Kidney glomerular epithelial cell (primary cell): ENCODE measurements at places on chromosomes 4 and X.

DNA sequence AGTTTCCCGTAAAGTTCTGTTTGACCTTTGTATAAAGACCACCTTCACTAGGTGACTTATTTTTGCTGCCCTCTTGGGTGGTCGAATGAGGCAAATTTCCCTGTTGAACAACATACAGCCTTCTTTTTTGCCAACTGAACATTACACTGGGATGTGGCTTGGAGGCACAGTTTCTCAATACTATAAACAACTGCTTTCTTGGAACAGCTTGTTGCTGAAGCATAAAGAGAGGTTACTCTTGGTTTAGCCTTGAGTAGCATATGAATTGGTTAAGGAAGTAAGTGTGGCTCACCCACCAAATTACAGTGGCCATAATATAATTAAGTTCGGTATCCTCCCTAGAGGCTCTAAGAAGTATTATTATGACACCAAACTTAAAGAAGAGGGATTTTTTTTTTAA, 40.0 kb downstream of the HHIP start:
- no peak for DNase-seq

GRCh38 chr4:182090186-182090585, 153.0 kb upstream of the TENM3 start:
- DNase-seq: no peak

DNA sequence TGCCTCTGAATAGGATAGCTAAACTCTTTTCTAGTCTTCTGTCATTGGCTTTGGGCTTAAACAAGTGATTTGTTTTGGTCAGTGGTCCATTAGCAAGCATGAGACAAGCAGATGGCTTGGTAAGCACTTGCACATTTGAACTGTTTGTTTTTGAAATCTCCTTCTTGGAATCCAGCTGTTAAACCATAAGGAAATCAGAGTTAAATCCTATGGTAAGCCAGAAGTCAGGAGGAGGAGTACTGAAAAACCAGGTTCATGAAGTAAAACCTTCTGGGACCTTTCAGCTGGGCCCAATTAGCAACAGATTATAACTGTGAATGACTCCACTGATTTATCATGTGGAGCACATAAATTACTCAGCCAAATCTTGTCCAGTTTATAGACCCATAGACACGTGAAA, 1042.5 kb upstream of the PABPC4L start:
- no peak for DNase-seq

DNA sequence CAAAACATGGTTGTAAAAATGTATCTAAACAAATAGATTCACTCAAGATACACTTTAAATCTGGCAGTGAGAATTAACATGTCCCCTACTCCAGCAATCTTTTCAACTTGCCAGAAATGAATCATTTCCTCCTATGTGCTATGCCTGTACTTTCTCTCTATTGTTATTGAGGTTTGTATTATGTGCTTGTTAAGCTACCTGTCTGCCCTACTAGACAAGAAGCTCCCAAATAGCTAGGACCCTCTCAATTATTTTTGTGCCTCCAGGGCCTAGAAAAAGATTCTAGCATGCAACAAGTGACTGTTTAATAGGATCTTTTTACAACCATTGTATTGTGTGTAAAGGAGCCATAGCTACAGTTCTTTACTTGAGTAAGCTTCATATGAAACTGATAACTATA, 3.5 kb upstream of the SAP30 start:
- DNase-seq: no peak

DNA sequence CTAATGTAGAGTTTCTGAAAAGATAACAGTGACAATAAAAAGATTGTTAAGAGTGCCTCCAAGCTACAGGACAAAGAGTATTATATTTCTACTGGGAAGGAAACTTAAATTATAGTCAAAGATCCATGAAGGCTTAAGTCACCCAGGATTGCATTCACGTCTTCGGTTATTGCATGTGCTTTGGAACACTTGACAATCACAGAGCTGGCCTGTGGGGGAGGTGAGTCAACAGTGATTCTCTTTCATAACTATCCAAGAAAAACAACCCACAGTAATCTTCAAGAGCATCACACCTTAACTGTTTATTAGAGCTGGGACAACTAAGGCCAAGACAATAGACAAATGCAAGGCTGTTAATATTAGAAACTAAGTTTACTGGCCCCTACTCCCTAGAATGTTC, 40.3 kb downstream of the PDGFC start:
- peak; percentile 87 for DNase-seq

DNA sequence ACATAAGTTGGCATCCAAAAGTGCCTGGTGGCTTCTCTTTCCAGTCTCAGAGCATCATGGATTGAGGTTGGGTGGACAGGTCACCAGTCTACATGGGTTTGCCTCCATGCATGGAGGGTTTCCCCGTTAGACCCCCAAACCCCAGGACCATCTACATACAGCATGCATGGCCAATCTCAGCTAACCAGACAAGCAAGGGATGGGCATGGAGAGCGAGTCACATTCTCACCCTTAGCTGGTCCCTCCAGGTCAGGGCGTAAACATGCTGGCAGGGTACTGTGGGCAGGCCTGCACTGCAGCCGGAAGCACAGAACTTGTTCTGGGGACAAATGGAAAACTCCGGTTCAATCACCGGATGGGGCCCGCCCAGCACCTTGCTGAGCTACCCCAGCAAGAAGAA, 37.3 kb downstream of the HCCS start:
- no peak for DNase-seq

- no peak for DNase-seq
These were observed 37.7 kb downstream of the PARM1 start for GRCh38 chr4:74970577-74970976.

DNA sequence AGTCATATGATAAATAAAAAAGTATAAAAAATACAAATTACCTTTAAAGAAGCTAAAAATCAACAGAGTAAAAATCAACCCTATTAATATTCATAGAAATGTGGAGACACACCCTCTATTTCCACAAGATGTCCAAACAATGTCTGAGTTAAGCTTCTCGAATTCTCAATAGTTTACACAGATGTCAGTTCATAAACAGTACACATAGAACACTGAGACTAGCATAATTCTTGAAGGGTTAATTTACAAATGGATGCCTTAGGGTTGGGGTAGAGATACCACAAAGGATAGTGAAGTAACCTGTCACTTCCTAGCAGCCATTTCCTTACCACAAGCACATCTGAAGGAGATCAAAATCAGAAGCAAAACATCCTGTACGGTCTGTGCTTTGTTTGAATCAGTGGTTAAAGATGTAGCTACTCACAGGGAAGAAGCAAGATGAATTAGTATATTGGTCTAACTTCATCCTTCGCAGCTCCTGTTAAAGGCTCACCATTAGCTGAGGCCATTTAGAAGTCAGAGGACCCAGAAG, 2393.9 kb downstream of the ARAP2 start:
- DNase-seq: no peak

DNA sequence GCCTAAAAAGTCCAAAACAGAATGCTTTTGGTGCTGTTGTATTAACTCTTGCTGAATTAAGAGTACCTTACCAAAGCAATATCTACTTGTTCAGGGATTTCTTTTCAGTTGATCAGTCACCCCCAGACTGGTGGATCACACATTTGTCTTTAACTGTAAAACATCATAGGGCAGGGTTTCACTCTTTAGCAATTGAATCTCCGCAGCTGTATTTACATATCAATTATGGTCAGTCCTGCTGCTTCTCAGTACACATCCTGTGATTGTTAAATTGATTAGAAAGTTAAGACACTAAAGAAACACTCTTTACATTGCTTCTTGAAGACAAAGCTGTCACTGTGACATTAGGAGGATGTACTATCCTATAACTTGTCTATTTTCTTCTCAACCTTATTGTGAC, 277.1 kb upstream of the ADGRL3 start:
- no peak for DNase-seq

DNA sequence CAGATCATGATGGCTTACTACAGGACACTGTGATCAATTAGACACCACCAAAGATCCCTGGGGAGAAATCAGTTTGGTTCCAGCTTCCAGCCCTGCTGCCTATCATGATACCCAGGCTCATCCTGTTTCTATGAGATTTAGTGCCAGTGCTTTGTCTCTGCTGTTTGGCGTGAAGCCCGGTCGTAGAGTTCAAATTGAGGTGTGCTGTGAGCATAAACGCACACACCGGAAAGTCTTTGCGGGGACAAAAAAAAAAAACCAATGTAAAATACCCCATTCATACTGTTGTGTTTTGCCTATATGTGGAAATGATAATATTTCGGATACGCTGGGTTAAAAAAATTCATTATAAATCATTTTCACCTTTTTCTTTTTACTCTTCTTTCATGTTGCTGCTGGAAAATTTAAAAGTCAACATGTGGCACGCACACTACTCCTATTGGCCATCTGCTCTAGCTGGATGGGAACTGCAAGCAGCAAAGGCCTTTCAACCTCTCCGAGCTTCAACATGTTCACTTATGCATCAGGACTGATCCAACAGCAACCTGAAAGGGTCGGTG, 607 bp upstream of the DKC1 start:
- no peak for DNase-seq
